ENCODE measurements at places on chromosomes 12 and 14. TPM values are rescaled to one million over a fixed set of nuclear protein-coding genes. Genes with fewer than 3 reads are reported as not detected.

CIROP gene
- total RNA-seq = not detected

PMEL gene
- 1.5 TPM for total RNA-seq

NAV3 gene
- total RNA-seq = 5.4 TPM

DLK1 gene
- total RNA-seq = not detected

SCNN1A gene
- total RNA-seq = 7.1 TPM

KRT78 gene
- total RNA-seq = not detected

SLC39A5 gene
- total RNA-seq = not detected

FAM161B gene
- total RNA-seq = 3.2 TPM

TAS2R50 gene
- total RNA-seq = 2.3 TPM

MYO1H gene
- not detected for total RNA-seq

NUP37 gene
- total RNA-seq = 80.8 TPM

RHOJ gene
- 76.3 TPM for total RNA-seq

ZNF384 gene
- 12.1 TPM for total RNA-seq

RNASE7 gene
- not detected for total RNA-seq

LBHD2 gene
- not detected for total RNA-seq

EIF2S3B gene
- 1.0 TPM for total RNA-seq

KRT6A gene
- 1.9 TPM for total RNA-seq

IL22 gene
- not detected for total RNA-seq

DACT1 gene
- 0.05 TPM for total RNA-seq

NTF3 gene
- 0.34 TPM for total RNA-seq

FOXN4 gene
- total RNA-seq = not detected

ABCB9 gene
- total RNA-seq = 8.5 TPM

SYCP3 gene
- total RNA-seq = not detected

NGB gene
- not detected for total RNA-seq

HCAR3 gene
- not detected for total RNA-seq

RAPGEF3 gene
- total RNA-seq = 52.0 TPM

AJUBA gene
- 80.8 TPM for total RNA-seq

KIF5A gene
- total RNA-seq = 0.17 TPM

DAO gene
- total RNA-seq = not detected

GPR84 gene
- under 0.01 TPM for total RNA-seq

SLC48A1 gene
- 19.2 TPM for total RNA-seq

KRT7 gene
- total RNA-seq = 19.2 TPM

POMT2 gene
- 14.7 TPM for total RNA-seq

ACRBP gene
- 1.5 TPM for total RNA-seq

ERBB3 gene
- 0.88 TPM for total RNA-seq

KERA gene
- not detected for total RNA-seq

TSPAN19 gene
- under 0.01 TPM for total RNA-seq

MUCL1 gene
- total RNA-seq = not detected

RGS6 gene
- total RNA-seq = not detected

HCFC2 gene
- total RNA-seq = 26.9 TPM

CISTR gene
- total RNA-seq = not detected

TRIP11 gene
- total RNA-seq = 73.1 TPM

AQP2 gene
- total RNA-seq = not detected

FOXG1 gene
- not detected for total RNA-seq
